ENCODE measurements at places on chromosomes 6 and 20.

- no peak for DNase-seq
These were observed at the start of gene HLA-DOB for GRCh38 chr6:32816746-32817204. Gene HLA-DOB, minus strand, starts transcription at chr6:32817002. Its CDS starts 51 bp downstream, at chr6:32816951.

- DNase-seq, result no peak
These were observed 8.3 kb downstream of the PRDM1 start for GRCh38 chr6:106094261-106094963.

DNA sequence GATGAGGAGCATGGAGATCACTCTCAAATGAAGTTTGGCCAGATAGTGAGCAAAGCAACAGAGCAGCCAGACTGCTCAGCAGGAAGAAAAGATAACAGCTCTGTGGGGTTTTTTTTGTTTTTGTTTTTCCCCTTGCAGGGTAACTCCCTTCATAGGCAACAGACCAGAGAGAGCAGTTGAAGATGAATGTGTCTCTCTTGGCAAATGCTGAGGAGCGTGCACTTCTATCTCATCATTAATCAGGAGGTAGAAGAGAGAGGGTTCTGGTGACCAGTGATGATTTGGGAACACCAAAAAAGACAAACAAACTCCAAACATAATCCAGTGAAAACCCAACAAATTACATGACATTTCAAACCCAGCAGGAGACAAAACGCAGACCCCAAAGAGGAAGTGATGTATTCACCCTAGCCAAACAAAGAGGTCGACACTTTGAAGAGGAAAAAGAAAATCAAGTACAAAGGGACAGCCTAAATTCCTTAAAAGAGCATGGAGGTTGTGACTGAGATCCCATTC lies 66.2 kb upstream of the RREB1 start:
- DNase-seq, result no peak

DNA sequence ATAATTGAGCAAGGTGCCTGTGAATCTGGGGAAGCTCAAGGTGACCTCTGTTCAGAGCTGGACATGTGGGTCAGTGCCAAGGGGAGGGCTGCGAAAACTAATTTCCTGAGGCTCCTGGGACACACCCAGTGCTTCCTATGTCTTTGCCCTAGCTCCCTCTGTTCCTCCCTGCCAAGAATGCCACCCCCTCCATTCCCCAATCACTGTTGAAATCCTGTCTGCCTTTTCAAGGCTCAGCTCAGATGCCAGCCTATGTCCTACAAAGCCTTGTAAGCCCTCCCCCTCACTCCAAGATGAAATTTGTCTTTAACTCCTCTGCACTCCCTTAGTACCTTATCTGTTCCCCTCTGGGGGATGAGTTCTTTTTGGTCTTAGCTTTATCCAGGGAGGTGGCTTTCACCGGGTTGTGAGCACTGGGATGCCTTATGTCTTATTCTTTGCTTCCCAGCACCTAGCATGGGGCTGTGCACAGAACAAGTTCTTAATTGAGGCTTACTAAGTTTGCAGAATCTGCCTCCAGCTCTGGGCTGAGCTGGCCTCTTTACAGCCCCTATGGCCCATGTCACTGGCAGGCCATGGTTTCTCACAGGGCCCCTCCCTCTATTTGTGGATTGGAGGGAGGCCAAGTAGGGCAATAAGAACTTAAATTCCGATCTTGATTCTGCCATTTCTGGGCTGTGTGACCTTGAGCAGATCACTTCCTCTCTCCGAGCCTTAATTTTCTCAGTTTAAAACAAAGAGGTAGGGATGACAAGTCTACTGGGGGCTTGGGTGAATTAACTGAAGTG lies 51.5 kb upstream of the EPB41L1 start:
- no peak for DNase-seq

DNA sequence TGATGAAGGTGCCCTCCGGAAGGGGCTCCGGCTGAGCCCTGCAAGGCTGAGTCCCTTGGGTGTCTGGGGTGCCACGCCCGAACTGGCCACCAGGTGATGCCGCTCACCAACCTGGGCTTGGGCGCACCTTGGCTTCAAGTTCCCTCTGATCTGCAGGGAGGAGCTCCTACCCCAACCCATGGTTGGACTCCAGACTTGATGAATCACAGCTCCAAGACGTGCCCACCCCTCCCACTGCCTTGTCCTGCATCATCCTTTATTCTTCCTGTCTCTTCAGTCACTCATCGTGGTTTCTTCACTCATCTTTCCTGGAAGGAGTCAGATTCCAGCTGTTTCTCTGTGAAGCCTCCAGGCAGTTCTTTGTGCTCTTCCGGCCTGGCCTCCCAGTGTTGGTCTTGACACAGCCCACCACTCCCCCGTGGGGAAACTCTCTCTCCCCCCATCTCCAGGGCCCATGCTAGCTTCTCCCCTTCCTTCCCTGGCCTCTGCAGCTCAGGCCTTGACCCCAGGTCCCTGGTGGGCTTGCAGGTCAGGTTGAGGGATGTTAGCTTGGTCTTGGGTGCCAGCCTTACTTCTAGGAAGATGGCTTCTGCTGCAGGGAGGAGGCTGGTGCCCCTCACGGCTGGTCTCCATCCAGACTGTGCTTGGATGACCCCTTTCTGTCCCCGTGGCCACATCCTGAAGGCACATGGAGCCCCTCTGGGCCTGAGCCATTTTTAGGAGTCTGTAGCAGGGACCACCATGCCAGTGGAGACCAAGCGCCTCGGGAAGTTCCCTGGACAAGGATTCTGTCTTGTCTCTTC lies 2.6 kb upstream of the ZBP1 start:
- no peak for DNase-seq

- no peak for DNase-seq
These were observed 5.8 kb upstream of the FAM217A start for GRCh38 chr6:4084444-4085331.

- no peak for DNase-seq
These were observed 22.2 kb upstream of the MYL9 start for GRCh38 chr20:36519012-36519719.

- DNase-seq, result no peak
These were observed 6.0 kb upstream of the RAB44 start for GRCh38 chr6:36691612-36692011.

DNA sequence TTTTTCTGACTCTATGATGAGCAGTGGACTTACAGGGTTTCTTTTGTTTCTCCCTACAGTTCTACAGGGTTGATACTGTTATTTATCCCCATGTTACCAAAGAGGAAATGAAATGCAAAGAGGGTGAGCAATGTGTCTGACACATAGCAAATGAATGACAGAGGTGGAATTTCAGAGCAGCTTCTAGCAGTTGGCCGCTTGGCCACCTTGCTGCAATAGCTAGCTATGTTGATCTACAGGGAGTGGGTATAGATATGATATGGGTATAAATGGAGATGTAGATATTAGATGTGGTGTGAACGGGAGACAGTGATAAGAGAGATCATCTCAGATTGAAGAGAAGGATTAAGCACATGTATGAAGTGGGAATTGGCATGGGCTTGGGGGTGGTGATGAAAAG lies 10.9 kb upstream of the SLC22A3 start:
- no peak for DNase-seq

DNA sequence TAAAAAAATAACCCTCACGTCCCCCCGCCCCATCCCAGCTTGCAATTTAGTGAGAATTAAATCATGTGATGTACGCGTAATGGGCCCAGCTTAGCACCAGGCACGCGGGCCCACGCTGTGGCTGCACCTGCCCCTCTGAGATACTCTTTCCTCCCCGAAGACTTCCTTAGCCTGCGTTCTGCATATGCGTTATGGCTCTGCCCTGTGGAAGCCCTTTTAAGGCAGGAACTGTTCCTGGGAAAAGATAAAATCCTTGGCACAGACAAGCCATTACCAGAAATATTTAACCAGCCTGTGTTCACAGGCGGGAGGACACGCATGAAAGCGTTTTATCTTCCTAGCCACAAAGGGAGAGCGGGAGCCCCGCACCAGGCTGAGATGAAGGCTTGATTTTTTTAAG lies 311.0 kb downstream of the LRFN2 start:
- no peak for DNase-seq

DNA sequence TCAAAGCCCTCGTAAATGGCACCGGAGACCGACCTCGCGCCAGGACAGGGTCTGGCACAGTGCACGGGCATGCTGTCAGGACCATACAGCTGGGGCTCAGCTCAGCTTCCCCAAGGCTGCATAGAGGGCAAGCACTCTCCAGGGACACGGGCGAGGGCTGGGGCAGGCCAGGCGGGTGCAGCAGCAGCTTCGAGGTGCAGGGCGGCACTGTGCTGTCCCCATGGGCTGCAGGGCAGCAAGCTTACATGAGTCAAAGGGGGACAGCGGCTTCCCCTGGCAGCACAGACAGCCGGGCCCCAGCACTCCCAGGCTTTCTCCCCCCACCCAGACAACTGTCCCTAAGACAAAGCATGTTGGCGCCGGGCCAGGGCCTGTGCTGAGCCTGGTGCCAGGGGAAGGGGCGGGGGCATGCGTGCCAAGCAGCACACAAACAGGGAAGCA lies 25.7 kb downstream of the PSMG4 start:
- DNase-seq, result no peak

GRCh38 chr6:23176883-23177282 lies 607.5 kb downstream of the HDGFL1 start:
- no peak for DNase-seq

- no peak for DNase-seq
These were observed 73.8 kb downstream of the TOX2 start for GRCh38 chr20:43988451-43988850.

- no peak for DNase-seq
These were observed 859 bp upstream of the TOMM6 start for GRCh38 chr6:41786451-41787218.

GRCh38 chr6:112384511-112384910 lies 37.4 kb downstream of the RFPL4B start:
- DNase-seq, result no peak

GRCh38 chr6:109632405-109632804 lies 58.6 kb downstream of the AK9 start:
- DNase-seq, result no peak

GRCh38 chr6:31007694-31008093 lies 2.6 kb upstream of the MUC22 start:
- no peak for DNase-seq

DNA sequence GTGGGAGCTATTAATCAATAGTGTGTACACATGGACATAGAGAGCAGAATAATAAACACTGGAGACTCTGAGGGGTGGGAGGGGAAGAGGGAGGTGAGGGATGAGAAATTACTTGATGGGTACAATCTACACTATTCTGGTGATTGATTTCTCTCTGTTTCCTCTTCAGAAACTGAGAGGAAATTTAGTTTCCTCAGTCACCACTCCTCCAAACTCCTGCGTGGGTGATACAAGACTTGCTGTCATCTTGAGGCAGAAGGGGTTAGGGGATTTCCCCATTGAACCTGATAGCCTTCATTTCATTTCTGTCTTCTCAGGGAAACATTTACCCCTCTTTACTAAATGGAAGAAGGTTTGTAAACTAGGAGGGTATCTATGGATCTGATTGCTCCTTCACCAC lies 84.3 kb upstream of the ESR1 start:
- DNase-seq, result no peak

DNA sequence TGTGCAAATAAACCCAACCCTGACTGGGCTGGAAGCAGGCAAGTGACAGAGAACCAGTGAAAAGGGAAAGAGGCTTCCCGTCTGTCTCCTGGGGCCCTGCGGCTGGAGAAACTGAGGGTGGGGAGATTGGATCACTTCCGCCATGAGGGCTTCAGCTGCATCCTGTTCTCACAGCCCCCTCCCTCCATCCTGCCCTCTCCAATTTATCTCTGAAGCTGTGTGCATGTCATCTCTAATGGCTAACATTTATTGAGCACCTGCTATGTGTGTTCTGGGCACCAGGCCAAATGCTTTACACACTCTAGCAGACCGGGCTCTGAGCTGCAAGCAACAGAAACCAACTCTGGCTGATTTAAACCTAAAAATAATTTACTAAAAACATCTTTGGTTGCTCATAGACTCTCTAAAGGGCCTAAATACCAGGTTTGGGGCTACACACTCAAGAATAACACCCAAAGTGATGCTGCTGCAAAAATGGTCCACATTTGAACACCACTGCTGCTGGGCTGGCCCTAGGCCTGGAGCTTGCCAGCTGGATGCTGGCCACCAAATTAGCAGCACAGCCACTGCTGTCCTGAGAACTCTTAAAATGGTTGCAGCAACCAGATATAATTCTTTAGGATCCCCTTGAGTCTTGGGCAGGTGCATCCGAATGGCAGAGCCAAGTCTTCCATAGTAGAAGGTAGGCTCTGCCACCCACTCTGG lies 123.6 kb upstream of the LRFN2 start:
- DNase-seq, result no peak

GRCh38 chr20:17227219-17227575 lies 357 bp downstream of the PCSK2 start:
- DNase-seq, result no peak

- DNase-seq, result no peak
These were observed 26.8 kb upstream of the SLC35B3 start for GRCh38 chr6:8462169-8462568.

- DNase-seq, result no peak
These were observed 235.1 kb downstream of the GJA1 start for GRCh38 chr6:121670511-121670910.

GRCh38 chr20:4670469-4670868 lies 51.2 kb upstream of the PRND start:
- DNase-seq, result no peak

DNA sequence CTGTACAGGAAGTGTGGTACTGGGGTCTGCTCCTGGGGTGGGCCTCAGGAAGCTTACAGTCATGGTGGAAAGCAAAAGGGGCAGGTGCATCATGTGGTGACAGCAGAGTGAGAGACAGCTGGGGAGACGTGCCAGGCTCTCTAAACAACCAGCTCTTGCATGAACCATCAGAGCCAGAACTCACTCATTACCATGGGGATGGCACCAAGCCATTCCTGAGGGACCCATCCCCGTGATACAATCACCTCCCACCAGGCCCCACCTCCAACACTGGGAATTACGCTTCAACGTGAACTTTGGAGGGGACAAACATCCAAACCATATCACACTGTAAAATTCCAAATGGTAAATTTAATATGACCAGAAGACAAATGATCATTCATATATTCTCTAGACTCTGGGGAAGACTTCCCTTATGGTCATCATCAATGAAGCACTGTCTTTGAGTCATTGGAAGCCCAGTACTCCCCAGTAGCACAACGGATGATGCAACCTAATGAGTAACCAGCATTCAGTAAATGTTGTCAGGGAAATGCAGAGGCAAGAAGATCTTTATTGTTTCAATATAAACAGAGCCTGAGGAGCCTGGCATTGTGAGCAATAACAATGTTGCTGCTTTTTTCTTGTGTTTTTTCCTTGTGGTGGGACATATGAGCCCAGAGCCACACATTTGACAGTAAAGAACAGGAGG lies 48.2 kb upstream of the RALY start:
- DNase-seq, result no peak

GRCh38 chr6:164795056-164795815 lies 514.2 kb downstream of the C6orf118 start:
- DNase-seq, result no peak

DNA sequence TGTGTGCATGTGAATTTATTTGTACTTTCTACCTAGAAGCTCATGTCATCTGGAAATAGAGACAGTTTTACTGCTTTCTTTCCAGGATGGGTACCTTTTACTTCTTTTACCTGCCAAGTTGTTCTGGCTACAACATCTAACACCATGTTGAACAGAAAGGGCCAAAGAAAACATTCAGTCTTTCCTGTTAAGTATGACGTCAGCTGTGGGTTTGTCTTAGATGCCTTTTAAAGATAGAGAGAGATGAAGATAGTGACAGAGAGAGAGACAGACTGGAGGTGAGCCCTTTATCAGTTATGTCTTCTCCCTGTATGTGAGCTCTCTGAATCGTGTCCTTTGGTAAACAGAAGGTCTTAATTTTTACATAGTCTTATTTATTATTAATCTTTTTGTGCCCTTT lies 3.4 kb upstream of the DACT2 start:
- DNase-seq, result no peak

Data from NCI-H187 treated with DMSO at 0.1 percent for 48 hours (cell line).